ENCODE measurements at places on chromosomes 4 and X.
A peak's percentile ranks its signal among the peaks of the same experiment; 100 is the strongest.

- DNase-seq = peak; percentile 53
These were observed at the start of gene INTU for GRCh38 chr4:127632420-127633403. Gene INTU, plus strand, starts transcription at chr4:127632957. Its CDS starts 78 bp downstream, at chr4:127633035.

GRCh38 chr4:141329174-141329569 is 108.5 kb downstream of the ZNF330 start:
- no peak for DNase-seq

DNA sequence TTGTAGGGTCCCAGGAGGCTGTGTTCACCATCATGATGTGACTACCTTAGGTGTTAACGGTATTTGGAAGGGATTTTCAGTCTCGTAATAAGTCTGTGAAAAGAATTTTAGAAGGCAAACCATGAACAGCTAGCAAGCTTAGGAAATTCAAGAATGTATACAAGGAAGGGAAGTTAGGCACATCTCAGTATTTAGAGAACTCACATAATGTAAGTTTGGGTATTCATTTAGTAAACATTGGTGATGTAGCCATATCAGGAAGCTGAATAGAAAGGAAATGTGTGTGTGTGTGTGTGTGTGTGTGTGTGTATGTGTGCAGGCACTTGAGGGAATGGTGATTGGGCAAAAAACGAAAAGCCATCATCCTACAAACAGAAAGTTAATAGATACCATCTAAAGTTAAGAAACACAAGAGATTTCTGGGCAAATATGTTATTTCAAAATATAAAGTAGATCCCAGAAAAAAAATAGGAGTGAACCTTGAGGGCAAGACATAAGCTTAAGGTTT is 34.7 kb upstream of the PRKX start:
- DNase-seq = no peak

GRCh38 chr4:24150034-24150433 is 260.2 kb upstream of the PPARGC1A start:
- DNase-seq = no peak

DNA sequence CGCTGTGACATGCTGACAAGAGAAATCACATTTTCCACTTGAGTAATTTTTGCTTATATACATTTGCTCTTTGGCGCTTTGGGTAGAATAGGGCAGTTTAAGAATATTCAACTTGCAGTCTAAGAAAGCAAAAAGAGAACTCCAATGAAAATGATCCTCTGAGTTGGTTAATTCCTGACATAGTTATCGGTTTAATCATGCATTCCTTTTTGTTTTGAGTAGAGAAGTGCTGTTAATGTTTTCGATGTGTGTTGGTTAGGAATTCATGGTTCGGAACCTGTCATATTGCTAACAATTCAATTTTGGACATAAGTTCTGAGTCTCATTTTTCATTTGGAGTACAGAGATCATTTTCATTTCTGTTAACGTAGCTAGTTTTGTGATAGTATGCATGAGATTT is 700.6 kb upstream of the PITX2 start:
- DNase-seq = no peak

DNA sequence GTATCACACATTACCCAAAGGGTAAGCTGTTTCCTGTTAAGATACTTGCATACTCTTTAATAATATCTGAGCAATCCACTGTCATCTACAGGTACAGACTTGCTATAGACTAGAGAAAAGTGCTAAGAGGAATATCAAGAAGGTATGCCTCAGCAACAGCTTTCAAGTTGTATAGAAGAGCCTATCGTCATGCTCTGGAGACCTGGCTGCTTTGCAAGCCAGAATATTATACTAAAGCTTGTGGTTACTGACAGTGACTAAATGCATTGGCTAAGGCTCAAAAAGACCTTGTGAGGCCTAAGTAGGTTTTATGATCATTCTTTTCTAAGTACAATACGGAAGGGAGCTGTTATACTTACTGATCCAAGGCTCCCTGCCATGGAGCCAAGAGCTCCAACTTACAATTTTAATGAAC is 11.3 kb downstream of the LAMP2 start:
- no peak for DNase-seq

GRCh38 chrX:151183912-151184565 is 7.7 kb downstream of the GPR50 start:
- no peak for DNase-seq

GRCh38 chr4:124713185-124713592 is 657 bp upstream of the ANKRD50 start:
- peak; percentile 24 for DNase-seq

GRCh38 chr4:39369301-39369700 is 3.1 kb upstream of the RFC1 start:
- no peak for DNase-seq

- no peak for DNase-seq
These were observed 101.3 kb downstream of the DCHS2 start for GRCh38 chr4:154390324-154390723.

GRCh38 chrX:112359906-112360305 is 277.3 kb upstream of the TRPC5 start:
- DNase-seq = no peak

GRCh38 chrX:69082055-69082752 is 83.0 kb downstream of the PJA1 start:
- no peak for DNase-seq

- no peak for DNase-seq
These were observed 99.5 kb downstream of the ADGRA3 start for GRCh38 chr4:22416403-22416802.

GRCh38 chr4:11446155-11446811 is 17.6 kb upstream of the HS3ST1 start:
- no peak for DNase-seq

GRCh38 chrX:15242899-15243555 is 26.9 kb downstream of the ASB9 start:
- no peak for DNase-seq

DNA sequence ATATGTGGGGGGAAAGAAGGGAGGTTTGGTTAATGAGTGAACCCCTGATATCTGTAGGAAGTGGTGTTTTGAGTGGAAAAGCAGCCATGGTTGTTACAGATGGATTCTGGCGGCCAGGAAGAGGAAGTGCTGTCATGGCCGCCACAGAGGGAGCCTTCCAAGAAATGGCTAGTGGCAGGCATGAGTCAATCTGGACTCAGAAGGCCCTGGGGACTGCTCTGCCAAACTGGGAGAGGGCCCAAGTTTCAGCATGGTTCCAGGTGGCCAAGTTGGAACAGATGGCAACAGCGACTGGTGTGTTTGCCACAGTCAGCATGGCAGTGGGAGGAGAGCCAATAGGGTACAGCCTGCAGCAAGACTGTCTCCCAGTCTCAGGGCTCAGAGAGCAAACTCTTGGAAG is 32.5 kb downstream of the ETDB start:
- no peak for DNase-seq

DNA sequence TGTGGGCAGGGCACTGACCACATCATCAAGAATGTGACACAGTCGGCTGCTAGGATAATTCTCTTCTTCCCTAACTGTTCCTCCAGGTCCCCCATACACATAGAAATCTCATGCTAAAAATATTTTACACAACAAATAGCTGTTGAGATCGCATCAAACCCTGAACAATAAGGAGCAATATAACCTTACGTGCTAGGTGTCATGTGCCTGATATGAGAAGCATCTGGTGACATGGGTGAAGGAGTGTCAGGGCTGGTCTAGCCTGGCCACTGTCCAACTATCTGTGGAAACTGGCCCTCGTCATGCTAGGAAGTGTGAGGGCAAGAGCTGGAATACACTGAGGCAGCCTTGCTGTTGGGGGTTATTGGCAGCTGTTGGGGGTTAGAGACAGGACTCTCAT is 167.3 kb upstream of the PGRMC2 start:
- DNase-seq = peak; percentile 42

- DNase-seq = no peak
These were observed 470.2 kb downstream of the PCDH19 start for GRCh38 chrX:99939883-99940232.
